IPS-NIHi11 (cell line): ENCODE measurements at places on chromosomes 16 and 17.

- DNase-seq: peak; percentile 68
Observed at GRCh38 chr17:48646183-48647102, 20.3 kb upstream of the HOXB9 start.

DNA sequence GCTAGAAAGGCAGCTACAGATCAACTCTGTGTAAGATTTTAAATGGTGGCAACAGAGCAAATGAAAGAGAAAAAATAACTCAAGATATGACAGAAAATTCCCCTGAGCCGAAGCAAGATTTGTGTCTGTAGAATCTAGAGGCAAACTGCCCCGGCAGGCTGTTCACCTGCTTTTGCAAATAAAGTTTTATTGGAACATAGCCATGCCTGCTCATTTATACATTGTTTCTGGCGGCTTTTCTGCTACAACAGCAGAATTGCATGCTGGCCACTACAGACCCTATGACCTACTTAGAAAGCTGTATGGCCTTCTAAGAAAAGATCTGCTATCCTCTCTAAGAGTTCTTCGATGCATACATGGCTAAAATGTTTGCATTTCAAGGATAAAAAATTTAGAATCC lies 119.5 kb downstream of the SALL1 start:
- no peak for DNase-seq

DNA sequence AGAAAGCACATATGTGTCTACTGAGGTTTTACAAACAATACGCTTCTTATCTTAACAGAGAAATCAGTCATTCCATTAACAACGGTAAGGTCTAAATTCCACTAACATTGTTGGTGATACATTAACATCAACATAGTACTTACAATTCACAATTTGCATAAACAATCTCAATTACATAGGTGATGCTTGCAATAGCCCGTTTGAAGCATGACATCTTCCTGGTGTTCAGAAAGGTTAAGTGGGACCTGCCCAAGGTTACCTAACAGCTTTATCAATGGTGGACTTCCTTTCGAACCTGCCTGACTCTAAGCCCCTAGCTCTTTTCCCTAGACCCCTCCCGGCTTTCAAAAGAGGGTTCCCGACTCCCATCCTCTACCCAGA lies 699 bp downstream of the FAM222B start:
- no peak for DNase-seq

GRCh38 chr16:53920988-53921387 lies 217.0 kb downstream of the FTO start:
- DNase-seq: no peak
